Cortex of kidney (tissue), 1 donor: ENCODE measurements at places on chromosomes 13 and 19.

DNA sequence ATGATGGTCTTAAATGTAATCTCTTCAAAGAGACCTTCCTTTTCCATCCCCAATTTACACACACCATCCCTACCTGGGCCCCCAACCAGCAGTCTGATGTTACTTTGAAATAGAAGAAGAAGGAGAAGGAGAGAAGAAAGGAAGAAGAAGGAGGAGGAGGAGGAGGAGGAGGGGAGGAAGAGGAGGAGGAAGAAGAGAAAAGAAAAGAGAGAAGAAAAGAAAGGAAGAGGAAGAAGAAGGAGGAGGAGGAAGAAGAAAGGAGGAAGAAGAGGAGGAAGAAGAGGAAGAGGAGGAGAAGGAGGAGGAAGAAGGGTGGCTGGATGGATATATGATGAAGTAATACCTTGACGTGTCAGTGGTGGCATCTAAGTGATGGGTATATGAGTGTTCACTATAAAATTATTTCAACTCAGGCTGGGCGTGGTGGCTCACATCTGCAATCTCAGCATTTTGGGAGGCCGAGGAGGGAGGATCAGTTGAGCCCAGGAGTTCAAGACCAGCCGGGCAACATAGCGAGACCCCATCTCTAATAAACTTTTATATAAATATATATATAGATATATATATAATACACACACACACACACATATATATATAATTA is 3.7 kb upstream of the LRFN1 start:
- no peak for DNase-seq

- DNase-seq, result no peak
Observed at GRCh38 chr19:8261347-8261746, 46.8 kb downstream of the CD320 start.

- DNase-seq, result no peak
Observed at GRCh38 chr13:40478775-40479174, 187.7 kb downstream of the FOXO1 start.

- no peak for DNase-seq
Observed at GRCh38 chr13:52048516-52048915, 24.0 kb downstream of the UTP14C start.

GRCh38 chr13:74597526-74597925 is 463.3 kb upstream of the KLF12 start:
- DNase-seq, result no peak

DNA sequence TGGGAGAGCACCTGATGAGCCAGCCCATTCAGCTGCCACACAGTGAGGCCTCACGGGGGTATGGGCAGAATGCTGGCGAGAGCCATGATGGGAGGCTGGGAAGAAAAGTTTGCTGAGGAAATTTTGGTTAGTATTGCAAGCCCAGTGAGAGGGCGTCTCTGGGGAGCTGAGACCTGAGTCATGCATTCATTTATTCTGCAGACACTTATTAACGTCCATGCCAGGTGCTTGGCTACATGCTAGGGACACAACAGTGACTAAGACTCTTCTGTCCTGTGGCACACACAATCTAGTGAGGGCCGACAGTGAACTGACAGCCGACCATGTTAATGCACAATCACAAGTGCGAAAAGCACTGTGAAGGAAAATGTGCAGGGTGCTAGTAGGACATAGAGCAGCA is 27.2 kb downstream of the WDR62 start:
- no peak for DNase-seq

DNA sequence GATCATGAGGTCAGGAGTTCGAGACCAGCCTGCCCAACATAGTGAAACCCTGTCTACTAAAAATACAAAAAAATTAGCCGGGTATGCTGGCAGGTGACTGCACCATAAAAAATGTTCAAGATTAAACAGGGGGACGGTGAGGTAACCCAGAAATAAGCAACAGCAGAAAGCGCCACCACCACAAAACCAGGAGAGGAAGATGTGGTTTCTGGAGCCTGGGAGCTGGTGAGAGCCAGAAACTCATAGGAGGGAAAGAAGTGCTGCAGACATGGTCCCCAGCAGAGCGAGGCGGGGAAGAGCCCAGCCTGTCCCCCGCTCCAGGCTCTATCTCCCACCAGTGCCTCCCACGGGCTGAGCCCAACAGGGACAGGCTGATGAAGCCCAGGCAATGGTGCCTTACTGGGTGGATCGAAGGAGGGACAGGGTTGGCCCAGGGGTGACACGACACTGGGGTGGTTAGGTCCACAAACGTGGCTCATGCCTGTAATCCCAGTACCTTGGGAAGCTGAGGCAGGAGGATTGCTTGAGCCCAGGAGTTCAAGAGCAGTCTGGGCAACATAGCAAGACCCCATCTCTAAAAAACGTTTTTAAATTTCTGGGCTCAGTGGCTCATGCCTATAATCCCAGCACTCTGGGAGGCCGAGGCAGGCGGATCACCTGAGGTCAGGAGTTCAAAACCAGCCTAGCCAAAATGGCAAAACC is 19.0 kb downstream of the SPC24 start:
- no peak for DNase-seq

DNA sequence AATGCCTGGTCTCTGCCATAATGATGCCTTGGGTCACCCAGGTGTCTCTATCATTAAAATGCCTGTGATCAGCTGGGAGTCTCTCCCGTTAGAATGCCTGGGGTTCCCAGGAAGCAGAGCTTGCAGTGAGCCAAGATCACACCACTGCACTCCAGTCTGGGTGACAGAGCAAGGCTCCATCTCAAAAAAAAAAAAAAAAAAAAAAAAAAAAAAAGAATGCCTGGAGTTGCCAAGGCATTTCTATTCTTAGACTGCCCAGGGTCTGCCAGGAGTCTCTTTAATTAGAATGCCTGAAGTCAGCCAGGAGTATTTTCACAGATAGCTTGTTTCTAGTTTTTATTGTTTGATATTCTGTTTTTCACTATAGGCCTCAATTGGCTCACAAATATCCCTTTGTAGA is 1552.5 kb downstream of the UQCRFS1 start:
- no peak for DNase-seq

DNA sequence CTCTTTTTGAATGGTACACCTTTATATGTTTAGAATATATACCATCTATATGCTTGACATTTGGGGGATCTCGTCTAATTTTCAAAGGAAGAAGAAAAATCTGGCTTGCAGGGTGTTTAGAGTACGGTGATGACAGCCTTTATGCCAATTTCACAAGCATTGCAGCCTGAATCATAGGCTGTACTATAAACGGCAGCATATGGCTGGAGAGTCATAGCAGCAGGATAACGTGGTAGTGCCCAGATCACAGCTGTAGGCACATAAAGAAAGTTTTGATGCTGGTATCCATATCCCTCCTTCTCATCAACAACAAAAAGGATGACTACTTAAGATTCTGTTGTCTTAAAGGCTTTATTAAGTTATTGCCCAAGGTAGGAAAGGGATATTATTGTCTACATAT is 253.0 kb downstream of the PCDH9 start:
- no peak for DNase-seq

- no peak for DNase-seq
Observed at GRCh38 chr19:12668932-12669269, 2.3 kb downstream of the WDR83 start.

DNA sequence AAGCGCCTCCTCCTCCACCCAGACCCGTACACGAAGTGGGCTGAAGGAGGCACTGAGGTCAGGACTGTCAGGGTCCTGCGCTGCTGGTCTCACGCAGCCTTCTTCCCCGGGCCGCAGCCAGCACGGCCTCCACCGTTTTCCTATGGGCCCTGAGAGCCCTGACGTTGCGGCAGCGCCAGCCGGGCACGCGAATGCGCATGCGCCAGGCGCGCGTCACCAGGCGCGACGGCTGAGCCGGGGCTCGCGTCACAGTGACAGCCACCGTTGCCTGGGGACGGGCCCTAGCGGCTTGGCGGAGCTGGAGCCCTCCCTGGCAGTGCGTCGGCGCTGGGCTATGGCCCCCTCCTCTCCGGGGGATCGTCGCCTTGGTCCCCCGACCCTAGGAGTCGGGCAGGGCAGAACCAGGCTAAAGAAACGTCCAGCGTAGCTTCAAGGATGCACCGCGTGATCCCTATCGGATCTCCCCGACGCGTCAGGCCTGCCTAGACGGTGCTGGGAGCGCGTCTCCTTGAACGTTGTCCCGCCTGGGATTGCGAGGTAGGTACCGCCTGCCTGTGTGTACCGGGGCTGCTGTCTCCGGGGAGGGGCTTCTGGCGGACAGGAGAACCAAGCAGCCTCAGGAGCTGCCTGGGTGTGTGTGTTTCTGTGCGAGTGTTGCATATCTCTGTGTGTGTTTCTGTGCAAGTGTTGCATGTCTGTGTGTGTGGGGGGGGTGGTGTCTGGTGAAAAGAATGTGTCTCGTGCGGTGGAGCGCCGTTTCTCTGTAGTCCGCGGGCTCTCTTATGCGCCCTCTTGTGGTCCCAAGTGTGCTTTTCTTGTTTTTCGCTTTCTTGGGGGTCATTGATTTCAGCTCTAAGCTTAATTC is 43.2 kb downstream of the ZNF571 start:
- no peak for DNase-seq

DNA sequence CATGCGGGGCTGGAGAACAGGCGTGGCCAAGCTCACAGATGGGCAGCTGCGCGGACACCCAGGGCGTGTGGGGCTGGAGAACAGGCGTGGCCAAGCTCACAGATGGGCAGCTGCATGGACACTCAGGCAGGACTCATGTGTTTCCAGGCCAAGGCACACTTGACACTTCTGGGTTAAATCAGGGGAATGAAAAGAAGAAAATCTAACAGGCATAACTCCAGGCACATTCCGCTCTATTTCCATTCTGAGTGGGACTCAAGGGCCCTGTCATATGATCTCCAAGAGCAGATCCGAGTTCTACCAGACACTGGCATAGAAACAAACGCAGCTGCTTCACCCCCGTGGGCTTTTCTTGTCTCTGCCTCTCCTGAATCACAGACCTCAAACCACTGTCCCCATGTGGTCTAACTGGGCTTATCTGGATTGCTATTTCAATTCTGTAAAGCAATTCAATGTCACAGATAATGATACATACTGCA is 17.4 kb upstream of the C13orf46 start:
- no peak for DNase-seq

GRCh38 chr13:32023698-32024097 is 7.9 kb upstream of the FRY start:
- DNase-seq, result no peak

GRCh38 chr13:99988529-99989275 is 7.1 kb downstream of the ZIC2 start:
- DNase-seq, result no peak

- DNase-seq, result no peak
Observed at GRCh38 chr13:39876258-39876657, 220.8 kb downstream of the COG6 start.

DNA sequence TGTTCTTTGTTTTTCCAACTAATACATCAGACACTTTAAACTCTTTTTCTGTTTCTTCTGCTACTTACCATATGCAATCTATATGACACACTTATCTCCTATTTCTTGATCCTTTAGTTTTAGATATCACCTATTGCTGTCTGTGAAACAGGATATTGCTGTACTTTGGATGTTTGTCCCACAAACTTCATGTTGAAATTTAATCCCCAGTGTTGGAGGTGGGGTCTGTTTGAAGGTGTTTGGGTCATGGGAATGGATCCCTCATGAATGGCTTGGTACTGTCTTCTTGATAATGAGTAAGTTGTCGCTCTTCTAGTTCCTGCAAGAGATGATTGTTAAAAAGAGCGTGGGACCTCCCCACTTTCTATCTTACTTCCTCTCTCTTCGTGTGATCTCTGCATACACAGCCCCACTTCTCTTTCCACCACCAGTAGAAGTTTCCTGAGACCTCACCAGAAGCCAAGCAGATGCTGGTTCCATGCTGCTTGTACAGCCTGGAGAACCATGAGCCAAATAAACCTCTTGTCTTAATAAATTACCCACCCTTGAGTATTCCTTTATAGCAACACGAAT is 244.2 kb downstream of the NHLRC3 start:
- DNase-seq, result no peak

DNA sequence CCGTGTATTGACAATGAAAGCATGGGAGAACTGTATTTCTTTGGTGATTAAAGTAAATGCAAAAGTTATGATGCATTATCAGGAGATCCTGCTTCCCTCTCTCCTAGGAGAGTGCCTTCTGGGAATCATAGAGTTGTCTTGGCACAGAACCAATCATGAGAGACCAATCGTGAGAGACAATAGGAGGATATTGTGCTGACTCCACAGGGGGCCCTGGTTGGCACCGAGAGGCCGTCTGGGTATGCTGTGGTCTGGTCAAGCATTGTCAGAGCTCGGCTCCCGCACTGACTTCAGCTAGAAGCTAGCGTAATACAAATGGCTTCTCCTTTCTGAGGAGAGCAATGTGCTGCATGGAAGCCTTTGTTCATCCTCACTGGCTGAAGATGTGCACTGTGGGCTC is 131.5 kb upstream of the GJB6 start:
- no peak for DNase-seq

DNA sequence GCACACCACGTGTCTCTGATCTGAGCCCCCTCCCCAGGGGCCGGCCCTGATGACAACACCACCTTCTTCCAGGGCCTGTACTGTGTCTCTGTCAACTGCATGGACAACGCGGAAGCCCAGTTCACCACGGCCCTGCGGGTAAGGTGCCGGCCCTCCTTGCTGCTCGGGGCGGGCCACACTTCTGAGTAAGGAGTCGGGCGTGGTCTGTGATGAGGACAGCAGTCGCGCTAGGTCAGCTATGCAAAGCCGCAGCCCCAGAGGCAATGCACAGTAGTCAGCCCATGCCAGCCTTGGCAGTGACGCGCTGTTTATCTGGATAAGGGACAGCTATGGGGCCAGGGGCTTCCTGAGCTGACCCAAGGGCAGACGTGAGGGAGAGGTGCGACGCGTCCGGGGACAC is 24.6 kb downstream of the MAU2 start:
- no peak for DNase-seq

DNA sequence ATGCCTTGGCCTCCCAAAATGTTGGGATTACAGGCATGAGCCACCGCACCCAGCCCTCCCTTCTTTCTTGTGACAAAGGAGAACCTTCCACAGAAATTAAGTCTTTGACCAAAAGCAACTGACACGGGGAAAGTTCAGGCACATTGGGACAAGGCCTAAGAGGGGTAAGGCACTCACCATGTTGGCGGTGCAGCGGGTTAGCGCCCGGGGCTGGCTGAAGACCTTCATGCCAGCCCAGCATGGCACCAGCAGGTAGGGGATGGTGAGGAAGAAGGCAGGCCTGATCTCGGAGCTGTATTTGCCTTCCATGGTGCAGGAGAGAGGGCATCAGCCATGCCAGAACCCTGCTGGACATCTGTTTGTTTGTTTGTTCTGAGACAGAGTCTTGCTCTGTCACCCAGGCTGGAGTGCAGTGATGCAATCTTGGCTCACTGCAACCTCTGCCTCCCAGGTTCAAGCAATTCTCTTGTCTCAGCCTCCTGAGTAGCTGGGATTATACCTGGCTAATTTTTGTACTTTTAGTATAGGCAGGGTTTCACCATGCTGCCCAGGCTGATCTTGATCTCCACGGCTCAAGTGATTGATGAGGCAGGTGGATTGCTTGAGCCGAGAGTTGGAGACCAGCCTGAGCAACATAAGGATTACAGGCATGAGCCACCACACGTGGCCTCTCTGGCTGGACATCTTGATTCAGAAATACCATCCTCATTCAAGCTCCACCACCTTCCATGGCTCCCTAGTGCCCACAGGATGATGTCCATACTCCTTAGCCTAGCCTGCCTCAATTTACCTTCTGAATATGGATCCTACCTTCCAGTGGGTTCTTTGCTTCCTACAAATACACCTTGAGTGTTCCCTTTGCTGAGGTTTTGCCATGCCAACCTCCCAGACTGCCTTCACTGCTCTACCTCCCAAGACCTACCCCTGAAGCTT is 4.4 kb downstream of the TM6SF2 start:
- DNase-seq, result no peak

GRCh38 chr19:801030-801860 is 4.0 kb downstream of the PTBP1 start:
- DNase-seq, result no peak

- no peak for DNase-seq
Observed at GRCh38 chr19:41399525-41399924, 1.9 kb downstream of the BCKDHA start.
